Stomach (tissue), 19 donors: ENCODE measurements at places on chromosomes 2 and 18. TPM values are rescaled to one million over a fixed set of nuclear protein-coding genes. Genes with fewer than 3 reads are reported as not detected.

SPHKAP gene
- total RNA-seq, result not detected

DNA sequence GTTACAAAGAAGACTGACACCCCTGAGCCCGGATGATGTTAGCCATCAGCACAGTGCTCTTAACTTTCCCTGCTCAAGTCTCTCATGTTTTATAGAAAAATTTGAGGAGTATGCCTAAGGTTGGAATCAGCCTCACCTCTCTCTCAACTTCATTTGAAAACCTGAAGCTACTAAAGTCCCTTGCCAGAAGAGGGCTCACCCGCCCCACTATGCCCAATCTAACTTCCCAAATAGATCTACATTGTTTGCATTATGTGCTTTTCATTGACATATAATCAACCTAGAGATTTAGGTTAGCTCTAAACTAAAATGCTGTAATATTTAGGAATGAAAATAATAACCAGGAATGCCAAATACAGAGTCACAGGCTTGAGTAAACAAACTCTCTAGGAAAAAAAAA, 305.4 kb downstream of the NCKAP5 start:
- no peak for DNase-seq

- DNase-seq, result no peak
Observed at GRCh38 chr2:239222312-239222660, 178.5 kb downstream of the HDAC4 start.

DNA sequence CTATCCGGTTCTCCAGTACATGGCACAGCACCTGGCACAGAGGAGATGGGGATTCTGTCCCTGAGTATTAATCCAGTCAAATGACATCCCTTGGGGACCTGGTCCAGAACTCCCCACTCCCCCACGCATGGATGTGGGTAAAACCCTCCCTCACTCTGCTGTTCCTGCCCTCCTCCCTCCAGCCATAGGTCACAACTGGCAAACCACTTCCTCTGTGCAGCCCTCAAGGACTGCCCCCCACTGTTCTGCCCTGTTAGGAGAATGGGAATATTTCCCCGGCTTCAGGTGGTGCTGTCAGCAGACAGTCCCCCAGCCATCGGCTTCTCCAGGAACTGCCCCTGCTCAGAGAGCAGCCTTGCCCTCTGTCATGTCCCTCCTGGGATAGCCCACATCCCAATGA, 1.5 kb upstream of the TFCP2L1 start:
- no peak for DNase-seq

DNA sequence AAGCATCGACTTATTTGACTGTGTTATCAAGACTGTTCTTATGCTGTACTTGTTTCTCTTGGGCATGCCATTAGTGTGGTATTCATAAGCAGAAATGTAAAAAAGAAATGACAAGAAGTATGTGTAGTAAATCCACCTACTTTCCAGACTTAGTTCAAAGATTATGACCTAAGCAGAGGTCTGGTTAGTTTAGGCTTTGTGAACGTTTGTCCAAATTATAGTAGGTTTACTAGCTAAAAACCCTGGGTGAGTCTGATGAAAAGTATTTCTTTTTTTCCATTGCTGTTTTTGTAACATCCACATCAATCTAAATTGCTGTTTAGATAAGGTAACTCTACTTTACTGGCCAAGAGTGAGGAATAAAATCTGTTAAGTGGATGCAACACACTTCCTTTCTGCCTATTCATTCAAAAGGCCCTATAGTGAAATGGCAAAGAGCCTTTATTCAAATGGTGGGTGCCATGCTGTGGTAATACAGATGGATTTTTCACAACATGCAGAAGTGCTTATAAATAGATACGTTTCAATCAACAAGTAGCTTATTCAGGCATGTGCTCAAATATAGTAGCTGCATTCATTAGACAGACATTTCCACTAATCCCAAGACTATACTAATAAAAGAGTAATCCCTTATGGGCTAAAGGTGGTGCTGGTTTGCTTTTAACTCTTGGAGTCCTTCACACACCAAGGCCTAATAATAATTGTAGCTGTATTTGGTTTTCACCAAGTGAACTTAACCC, 122.5 kb upstream of the LTBP1 start:
- no peak for DNase-seq

DNA sequence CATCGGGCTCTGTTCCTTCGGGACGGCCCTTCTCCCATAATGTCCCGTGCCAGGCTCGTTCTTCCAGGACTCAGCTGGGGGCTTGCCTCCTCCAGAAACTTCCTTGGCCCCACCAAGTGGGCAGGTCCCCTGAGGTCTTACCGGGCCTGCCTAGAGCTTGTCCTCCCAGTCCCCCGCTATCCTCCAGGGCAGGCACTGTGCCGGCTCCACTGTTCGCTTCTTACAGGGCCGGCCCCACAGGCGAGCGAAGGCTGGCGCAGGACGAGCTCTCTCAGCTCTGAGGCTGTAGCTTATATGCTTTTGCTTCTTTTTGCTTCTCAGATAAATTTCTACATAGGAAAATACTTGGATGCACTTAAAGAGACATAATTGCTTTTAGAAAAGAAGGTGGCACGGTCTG, 229.4 kb downstream of the TWIST2 start:
- DNase-seq, result no peak

GRCh38 chr2:158815166-158815565, 20.0 kb downstream of the DAPL1 start:
- no peak for DNase-seq

GRCh38 chr2:17223211-17223610, 295.0 kb downstream of the RAD51AP2 start:
- DNase-seq, result no peak

- DNase-seq, result no peak
Observed at GRCh38 chr2:207253666-207254345, 88.1 kb upstream of the KLF7 start.
